Progenitor cell of endocrine pancreas (in vitro differentiated cells): ENCODE measurements at places on chromosomes 7 and 10. TPM values are rescaled to one million over a fixed set of nuclear protein-coding genes. Genes with fewer than 3 reads are reported as not detected.

Gene DENND2A
- total RNA-seq, result 32.0 and 39.8 TPM in 2 replicates

Gene HOXA2
- 17.9 and 18.6 TPM in 2 replicates for total RNA-seq

Gene POM121
- total RNA-seq, result 53.2 and 53.6 TPM in 2 replicates

Gene HERC4
- total RNA-seq, result 62.1 and 63.8 TPM in 2 replicates

Gene KAT6B
- total RNA-seq, result 75.4 and 76.9 TPM in 2 replicates

Gene CRPPA
- 3.8 and 4.5 TPM in 2 replicates for total RNA-seq

DNA sequence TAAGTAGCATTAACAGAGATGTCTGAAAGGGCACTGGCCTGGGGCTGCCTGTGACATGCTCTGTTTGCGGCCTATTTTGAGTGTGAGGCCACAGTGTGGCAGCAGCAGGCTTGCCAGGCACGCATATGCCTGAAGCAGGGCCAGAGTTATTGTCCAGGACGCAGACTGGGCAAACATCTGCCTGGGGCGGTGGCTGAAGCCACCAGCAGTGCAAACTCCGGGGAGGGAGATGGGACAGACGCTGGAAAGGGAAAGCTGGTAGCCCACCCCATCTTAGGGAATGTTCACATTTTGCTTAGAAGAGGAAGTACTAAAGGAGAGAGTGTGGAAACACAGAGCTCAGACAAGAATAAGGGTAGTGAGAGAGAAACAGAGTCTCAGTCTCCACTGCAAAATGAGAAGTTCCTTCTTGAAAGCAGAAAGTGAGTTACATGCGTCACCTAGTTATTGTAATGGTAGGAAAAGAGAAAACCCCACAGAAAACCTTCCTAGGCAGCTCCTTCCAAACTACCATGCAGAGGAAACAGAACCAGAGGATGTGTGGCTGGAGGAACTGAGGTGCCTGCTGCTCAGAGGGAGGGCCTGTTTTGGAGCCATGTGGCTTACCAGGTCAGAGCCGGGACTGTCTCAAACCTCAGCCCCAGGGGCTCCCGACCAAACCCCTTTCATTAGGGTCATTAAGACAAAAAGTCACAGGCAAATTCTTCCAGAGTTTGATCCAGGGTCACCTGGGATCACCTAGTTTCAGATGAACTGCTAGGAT, 14.5 kb downstream of the AKR1B1 start:
- H3K4me3 ChIP-seq, result no peak overlapping the region
- H3K27me3 ChIP-seq, result no peaks in the 10 kb centered on the region
- no peak for DNase-seq
- no peaks in the 10 kb centered on the region for H3K4me1 ChIP-seq

GRCh38 chr7:120171406-120171805, 101.6 kb upstream of the KCND2 start:
- no peaks in the 10 kb centered on the region for H3K27me3 ChIP-seq
- H3K36me3 ChIP-seq, result no peaks in the 10 kb centered on the region
- H3K27ac ChIP-seq, result no peak overlapping the region
- H3K4me3 ChIP-seq, result no peak overlapping the region

GRCh38 chr10:96585736-96586418, 935 bp downstream of the TM9SF3 start:
- no peaks in the 10 kb centered on the region for H3K27me3 ChIP-seq
- H3K4me1 ChIP-seq, result peaks cover 21% of the 10 kb centered on the region
- H3K36me3 ChIP-seq, result no peaks in the 10 kb centered on the region
- H3K27ac ChIP-seq, result peak overlapping the region; percentile 94
- peak overlapping the region; percentile 90 for H3K4me3 ChIP-seq

- DNase-seq, result no peak
- peaks cover 35% of the 10 kb centered on the region for H3K36me3 ChIP-seq
- peaks cover 3% of the 10 kb centered on the region for H3K4me1 ChIP-seq
- H3K27me3 ChIP-seq, result no peaks in the 10 kb centered on the region
- no peak overlapping the region for H3K27ac ChIP-seq
- no peak overlapping the region for H3K4me3 ChIP-seq
Measured at GRCh38 chr7:44408596-44408995, 81.9 kb downstream of the NUDCD3 start.

- H3K27ac ChIP-seq, result no peak overlapping the region
- H3K36me3 ChIP-seq, result no peaks in the 10 kb centered on the region
- H3K27me3 ChIP-seq, result no peaks in the 10 kb centered on the region
- no peak overlapping the region for H3K4me3 ChIP-seq
Measured at GRCh38 chr7:87507446-87507845, 32.0 kb upstream of the ABCB4 start.

DNA sequence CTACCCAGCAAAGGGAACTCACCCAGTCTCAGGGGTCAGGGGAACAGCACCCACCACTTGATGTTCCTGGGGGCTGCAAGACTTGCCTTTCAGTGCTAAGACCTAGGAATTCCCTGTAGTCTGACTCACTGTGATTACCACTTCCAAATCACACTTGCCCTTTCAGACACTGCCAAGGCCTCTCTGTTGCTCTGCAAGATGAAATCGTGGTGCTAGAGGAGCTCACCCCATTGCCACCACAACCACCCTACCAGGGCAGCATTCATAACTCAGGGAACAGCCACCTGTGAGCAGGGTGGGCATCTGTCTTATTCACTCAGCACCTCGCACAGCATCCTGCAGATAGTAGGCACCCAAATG, 36.5 kb downstream of the XPNPEP1 start:
- peaks cover 19% of the 10 kb centered on the region for H3K36me3 ChIP-seq
- no peak overlapping the region for H3K4me3 ChIP-seq
- no peak overlapping the region for H3K27ac ChIP-seq
- DNase-seq, result no peak
- no peaks in the 10 kb centered on the region for H3K27me3 ChIP-seq

- no peak overlapping the region for H3K4me3 ChIP-seq
- no peaks in the 10 kb centered on the region for H3K27me3 ChIP-seq
- peaks cover 11% of the 10 kb centered on the region for H3K4me1 ChIP-seq
- DNase-seq, result no peak
- H3K36me3 ChIP-seq, result no peaks in the 10 kb centered on the region
Measured at GRCh38 chr10:51920672-51921071, 221.3 kb upstream of the CSTF2T start.
